DND-41 (cell line): ENCODE measurements at places on chromosomes 12 and 14.

- DNase-seq = no peak
Measured at GRCh38 chr14:90300611-90301047, 31.1 kb downstream of the NRDE2 start.

GRCh38 chr12:69348162-69348938 lies at the start of gene LYZ:
TSS of gene LYZ (plus strand) at chr12:69348381. CDS start at chr12:69348409, 28 bp downstream.
- no peak for DNase-seq

GRCh38 chr14:22614240-22614799 lies 16.2 kb downstream of the ABHD4 start:
- no peak for DNase-seq

GRCh38 chr14:58026967-58027366 lies 125.0 kb downstream of the ARMH4 start:
- DNase-seq = no peak

DNA sequence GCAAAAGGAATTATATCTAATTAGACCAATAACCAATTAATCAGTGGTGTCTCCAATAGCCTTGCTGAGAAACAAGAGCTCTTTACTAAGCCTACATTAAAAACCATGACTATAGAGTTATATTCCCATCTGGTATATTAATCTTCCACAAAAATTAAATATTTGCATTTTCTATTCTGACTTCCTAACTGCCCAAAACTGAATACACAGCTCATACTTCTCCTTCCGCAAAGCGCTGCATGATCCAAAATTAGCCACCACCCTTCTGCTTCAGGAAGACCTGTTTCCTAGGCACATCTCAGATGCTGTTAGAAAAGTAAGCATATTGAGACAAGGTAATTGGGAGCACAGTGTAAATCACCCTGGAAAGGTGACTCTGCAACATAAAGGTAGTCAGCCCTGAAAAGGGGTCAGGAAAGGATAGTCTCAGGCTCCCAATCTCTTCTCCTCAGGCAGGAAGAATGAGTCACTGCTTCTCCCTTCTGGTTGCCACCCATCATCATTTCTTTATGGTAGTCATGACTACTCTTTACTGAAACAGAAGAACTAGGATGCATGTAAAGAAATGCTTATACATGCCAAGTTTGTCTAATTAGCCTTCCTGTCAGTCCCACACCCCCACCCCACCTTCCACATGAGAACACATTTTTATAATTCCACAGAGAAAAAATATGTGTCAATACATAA lies 54.3 kb downstream of the PLCZ1 start:
- no peak for DNase-seq

GRCh38 chr12:23662966-23663365 lies 286.5 kb downstream of the SOX5 start:
- no peak for DNase-seq

- DNase-seq = no peak
Measured at GRCh38 chr14:100102156-100102785, 37.0 kb downstream of the EVL start.

- DNase-seq = no peak
Measured at GRCh38 chr12:11901701-11902524, 168.8 kb upstream of the BCL2L14 start.
